ENCODE measurements at places on chromosomes 3 and 15. TPM values are rescaled to one million over a fixed set of nuclear protein-coding genes. Genes with fewer than 3 reads are reported as not detected.
A peak's percentile ranks its signal among the peaks of the same experiment; 100 is the strongest.

DNA sequence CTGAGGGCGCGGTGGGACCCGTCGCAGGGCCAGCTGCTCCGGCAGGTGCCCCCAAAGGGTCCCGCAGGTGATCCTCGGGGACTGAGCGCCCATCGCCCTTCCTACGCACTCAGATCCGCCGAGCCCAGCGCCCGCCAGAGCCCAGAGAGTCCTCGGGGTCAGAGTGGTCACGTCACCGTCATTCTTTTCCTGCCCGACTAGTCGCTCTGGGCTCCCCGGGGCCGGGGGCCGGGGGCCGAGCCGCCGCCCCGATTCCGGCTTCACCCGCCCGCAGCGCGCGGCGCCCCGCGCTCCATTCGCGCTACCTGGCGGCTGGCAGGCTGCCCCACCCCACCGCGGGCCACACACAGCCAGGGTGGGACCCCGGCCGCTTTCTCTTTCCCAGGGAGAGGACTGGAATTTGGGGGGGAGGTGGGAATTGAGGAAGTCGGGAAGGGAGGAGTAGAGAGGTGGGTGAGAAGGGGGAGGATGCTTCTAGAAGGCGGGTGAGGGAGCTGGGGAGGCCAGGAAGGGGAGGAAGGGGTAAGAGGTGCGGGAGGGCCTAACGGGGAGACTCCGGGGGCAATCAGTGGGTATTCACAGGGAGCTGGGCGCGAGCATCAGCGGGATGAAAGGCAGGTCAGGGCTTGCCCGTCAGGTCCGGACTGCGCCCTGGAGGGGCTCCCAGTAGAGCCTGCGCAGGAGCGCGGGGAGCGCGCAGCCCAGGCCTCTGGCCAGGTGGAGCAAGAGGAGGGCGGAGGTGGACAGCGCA lies 36.1 kb upstream of the EPHB3 start:
- peaks cover 90% of the 10 kb centered on the region for H3K27me3 ChIP-seq
- H3K4me3 ChIP-seq, result peak overlapping the region; percentile 36
- H3K36me3 ChIP-seq, result no peaks in the 10 kb centered on the region

Gene UBE2E2
- 48.7 TPM for total RNA-seq

- no peak overlapping the region for H3K4me3 ChIP-seq
- H3K27ac ChIP-seq, result no peak overlapping the region
- no peaks in the 10 kb centered on the region for H3K27me3 ChIP-seq
- H3K4me1 ChIP-seq, result peaks cover 10% of the 10 kb centered on the region
Measured at GRCh38 chr3:177300039-177300833, 103.0 kb upstream of the TBL1XR1 start.

- no peaks in the 10 kb centered on the region for H3K4me1 ChIP-seq
- no peaks in the 10 kb centered on the region for H3K36me3 ChIP-seq
Measured at GRCh38 chr3:119809249-119810017, 27.5 kb downstream of the NR1I2 start.

Gene ST6GAL1
- 41.4 TPM for total RNA-seq

Gene BCL2A1
- not detected for total RNA-seq

GRCh38 chr3:165783383-165783782 lies 53.8 kb downstream of the BCHE start:
- H3K36me3 ChIP-seq, result no peaks in the 10 kb centered on the region
- no peak for DNase-seq
- H3K4me1 ChIP-seq, result no peaks in the 10 kb centered on the region
- H3K4me3 ChIP-seq, result no peak overlapping the region
- no peak overlapping the region for H3K27ac ChIP-seq

DNA sequence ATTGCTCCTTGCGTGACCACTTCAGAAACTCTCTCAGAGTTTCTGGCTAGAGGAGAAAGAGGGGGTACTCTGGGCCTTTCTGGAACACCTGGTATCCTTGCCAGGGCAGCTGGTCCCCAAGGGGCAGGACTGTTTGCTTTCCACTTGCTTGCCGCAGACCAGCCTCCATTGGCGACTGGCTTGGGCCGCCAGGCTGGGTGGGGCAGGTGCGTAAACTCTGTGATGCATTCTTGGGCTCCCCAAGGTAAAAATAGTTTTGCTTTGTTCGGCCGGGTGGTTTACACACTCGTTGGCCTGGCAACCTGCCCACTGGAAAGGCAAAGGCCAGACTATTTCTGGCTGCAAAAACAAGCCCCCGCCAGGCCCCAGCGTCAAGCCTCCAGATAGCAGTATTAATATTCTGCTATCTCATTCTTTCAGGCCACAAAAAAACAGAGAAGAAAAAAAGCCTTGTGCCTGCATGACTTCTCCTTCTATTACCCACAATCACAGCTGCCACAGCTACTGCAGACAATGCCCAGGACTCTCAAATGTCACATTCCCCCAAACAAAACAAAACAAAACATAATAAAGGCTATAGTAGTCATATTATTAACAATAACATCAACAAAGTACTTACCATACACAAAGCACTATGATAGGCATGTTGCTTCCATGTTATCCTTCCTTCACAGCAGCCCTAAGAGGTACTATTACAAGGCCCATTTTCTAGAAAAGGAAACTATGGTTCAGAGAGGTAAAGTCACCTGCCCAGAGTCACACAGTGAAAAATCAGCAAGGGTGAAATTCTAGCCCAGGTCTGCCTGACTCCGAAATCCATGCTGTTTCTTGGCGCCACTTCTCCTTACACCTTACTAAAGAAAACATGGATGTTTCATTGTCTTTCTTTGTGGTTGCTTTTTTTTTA lies 14.0 kb upstream of the SSUH2 start:
- peaks cover 30% of the 10 kb centered on the region for H3K4me1 ChIP-seq
- no peaks in the 10 kb centered on the region for H3K36me3 ChIP-seq
- H3K27me3 ChIP-seq, result no peaks in the 10 kb centered on the region
- DNase-seq, result peak; percentile 81
- no peak overlapping the region for H3K4me3 ChIP-seq
- peak overlapping the region; percentile 67 for H3K27ac ChIP-seq

- H3K36me3 ChIP-seq, result no peaks in the 10 kb centered on the region
- H3K27me3 ChIP-seq, result no peaks in the 10 kb centered on the region
- H3K27ac ChIP-seq, result peak overlapping the region; percentile 99
- DNase-seq, result peak; percentile 72
Measured at GRCh38 chr3:58051196-58051595, 43.0 kb downstream of the FLNB start.

Gene TUSC7
- total RNA-seq, result not detected

GRCh38 chr3:14147617-14148016 lies 22.8 kb downstream of the TMEM43 start:
- H3K4me1 ChIP-seq, result peaks cover 35% of the 10 kb centered on the region
- no peaks in the 10 kb centered on the region for H3K27me3 ChIP-seq
- H3K27ac ChIP-seq, result no peak overlapping the region

- no peaks in the 10 kb centered on the region for H3K36me3 ChIP-seq
- H3K4me1 ChIP-seq, result no peaks in the 10 kb centered on the region
- no peak overlapping the region for H3K4me3 ChIP-seq
- no peak overlapping the region for H3K27ac ChIP-seq
Measured at GRCh38 chr3:60536420-60536819, 714.8 kb downstream of the FHIT start.

DNA sequence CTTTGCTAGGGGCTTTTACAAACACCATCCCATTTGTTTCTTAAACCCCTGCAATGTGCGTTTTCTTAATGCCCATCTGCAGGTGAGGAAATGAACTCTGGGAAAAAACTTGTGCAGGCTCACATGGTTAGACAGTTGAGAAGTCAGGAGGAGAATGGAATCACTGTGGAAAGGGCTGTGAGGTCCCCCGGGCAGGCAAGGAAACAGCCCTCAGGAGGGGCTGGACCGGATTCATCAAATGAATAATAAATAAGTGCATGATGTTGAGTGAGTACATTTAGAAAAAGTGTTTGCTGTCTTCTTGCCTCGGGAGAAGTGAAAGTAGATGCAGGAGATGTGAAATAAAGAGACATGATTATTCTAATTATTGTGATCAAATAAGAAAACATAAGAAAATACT lies 76.6 kb downstream of the PGPEP1L start:
- H3K4me1 ChIP-seq, result no peaks in the 10 kb centered on the region
- no peaks in the 10 kb centered on the region for H3K27me3 ChIP-seq
- no peaks in the 10 kb centered on the region for H3K36me3 ChIP-seq
- no peak overlapping the region for H3K27ac ChIP-seq
- DNase-seq, result no peak

DNA sequence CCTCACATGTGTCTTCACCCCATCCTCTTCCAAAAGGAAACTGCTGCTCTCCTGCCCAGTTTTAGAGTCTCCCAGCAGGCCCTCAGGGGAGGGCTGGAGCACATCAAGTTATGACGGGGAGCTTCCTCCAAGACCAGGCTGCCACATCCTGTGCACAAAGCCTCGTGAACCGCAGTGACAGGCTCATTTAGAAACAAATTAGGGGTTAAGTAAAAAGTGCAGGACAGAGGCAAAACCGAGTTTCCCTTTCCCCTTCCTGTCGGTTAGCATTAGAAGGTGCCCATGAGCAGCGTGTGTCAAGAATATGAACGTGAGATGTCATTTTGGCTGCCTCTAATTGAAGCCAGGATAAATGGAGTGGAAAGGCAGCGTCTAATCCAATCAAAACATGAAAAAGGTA lies 199.7 kb downstream of the ARRDC4 start:
- H3K4me3 ChIP-seq, result no peak overlapping the region
- no peak for DNase-seq
- peaks cover 29% of the 10 kb centered on the region for H3K27me3 ChIP-seq
- no peaks in the 10 kb centered on the region for H3K36me3 ChIP-seq
- H3K4me1 ChIP-seq, result no peaks in the 10 kb centered on the region
- H3K27ac ChIP-seq, result no peak overlapping the region

GRCh38 chr3:53672981-53673380 lies 173.2 kb downstream of the CHDH start:
- H3K27ac ChIP-seq, result no peak overlapping the region
- H3K36me3 ChIP-seq, result no peaks in the 10 kb centered on the region
- no peaks in the 10 kb centered on the region for H3K4me1 ChIP-seq
- H3K27me3 ChIP-seq, result peaks cover 49% of the 10 kb centered on the region

Gene BRK1
- 109 TPM for total RNA-seq

DNA sequence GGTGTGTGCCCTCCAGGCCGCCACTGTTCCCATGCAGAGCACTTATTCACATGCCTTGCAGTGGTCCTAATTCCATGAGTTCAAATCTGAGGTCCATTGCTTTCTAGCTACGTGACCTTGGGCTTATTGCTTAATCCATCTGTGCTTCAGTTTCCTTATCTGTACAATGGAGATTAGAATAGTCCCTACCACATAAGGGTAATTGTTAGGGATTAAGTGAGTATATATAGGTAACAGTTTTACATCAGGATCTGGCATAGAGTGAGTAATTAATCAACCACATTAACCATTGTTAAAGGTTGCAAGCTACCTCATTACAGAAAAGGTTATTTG lies 7.6 kb downstream of the CPN2 start:
- H3K4me1 ChIP-seq, result no peaks in the 10 kb centered on the region
- H3K27me3 ChIP-seq, result no peaks in the 10 kb centered on the region
- H3K4me3 ChIP-seq, result no peak overlapping the region
- DNase-seq, result no peak
- H3K27ac ChIP-seq, result no peak overlapping the region

DNA sequence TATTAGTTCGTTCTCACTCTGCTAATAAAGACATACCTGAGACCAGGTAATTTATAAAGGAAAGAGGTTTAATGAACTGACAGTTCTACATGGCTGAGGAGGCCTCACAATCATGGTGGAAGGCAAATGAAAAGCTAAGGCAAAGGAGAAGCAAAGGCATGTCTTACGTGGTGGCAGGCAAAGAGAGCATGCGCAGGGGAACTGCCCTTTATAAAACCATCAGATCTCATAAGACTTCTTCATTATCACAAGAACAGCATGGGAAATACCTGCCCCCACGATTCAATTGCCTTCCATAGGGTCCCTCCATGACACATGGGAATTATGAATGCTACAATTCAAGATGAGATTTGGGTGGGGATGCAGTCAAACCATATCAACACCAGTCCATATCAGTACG lies 133.5 kb downstream of the ZNF621 start:
- no peak overlapping the region for H3K27ac ChIP-seq
- no peaks in the 10 kb centered on the region for H3K4me1 ChIP-seq
- no peak for DNase-seq

DNA sequence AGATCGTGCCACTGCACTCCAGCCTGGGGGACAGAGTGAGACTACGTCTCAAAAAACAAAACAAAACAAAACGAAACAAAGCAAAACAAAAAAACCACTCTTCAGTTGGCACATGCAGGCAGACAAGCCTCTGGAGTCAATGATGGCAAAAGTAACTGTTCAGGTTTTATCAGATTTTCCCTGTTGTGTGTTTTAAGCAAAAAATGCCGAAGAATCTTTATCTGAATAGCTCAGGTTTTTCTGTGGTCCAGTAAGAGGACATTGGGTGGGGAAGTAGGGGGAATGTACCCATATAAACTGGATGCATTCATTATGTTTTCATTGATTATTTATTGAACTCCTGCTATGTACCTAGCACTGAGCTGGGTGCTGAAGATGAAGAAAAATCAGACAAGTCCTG lies 20.8 kb upstream of the BCL2A1 start:
- H3K36me3 ChIP-seq, result no peaks in the 10 kb centered on the region
- DNase-seq, result no peak
- no peak overlapping the region for H3K27ac ChIP-seq
- H3K4me1 ChIP-seq, result peaks cover 27% of the 10 kb centered on the region
- no peak overlapping the region for H3K4me3 ChIP-seq

Gene RASL12
- not detected for total RNA-seq

DNA sequence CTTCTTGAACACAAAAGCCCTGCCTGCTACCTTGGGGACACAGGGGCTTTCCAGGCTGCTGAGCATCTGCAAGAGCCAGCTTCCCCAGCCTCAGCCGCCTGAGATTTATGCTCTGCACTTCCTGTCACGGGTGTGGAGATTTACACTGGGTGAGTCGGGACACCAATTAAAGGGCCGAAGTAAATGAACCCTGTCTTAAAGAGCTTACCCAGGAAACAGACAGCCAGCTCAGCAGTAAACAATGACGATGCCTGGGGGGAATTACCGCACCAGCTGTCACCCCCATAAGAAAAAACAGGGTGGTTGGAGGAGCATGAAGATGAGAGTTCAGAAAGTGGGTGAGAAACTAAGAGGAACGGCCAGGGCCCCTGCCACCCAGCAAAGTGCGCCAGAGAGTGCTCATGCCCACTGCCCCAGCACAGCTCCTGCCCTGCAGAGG lies 37.5 kb upstream of the IQSEC1 start:
- H3K4me3 ChIP-seq, result peak overlapping the region; percentile 31
- no peaks in the 10 kb centered on the region for H3K36me3 ChIP-seq
- peak overlapping the region; percentile 82 for H3K27ac ChIP-seq
- H3K27me3 ChIP-seq, result no peaks in the 10 kb centered on the region
- peaks cover 84% of the 10 kb centered on the region for H3K4me1 ChIP-seq
- peak; percentile 90 for DNase-seq

Gene CFAP91
- 0.48 TPM for total RNA-seq

Gene SOX14
- not detected for total RNA-seq

Measured in PC-9 (cell line).